CD8-positive, alpha-beta memory T cell (primary cell): ENCODE measurements at places on chromosomes 12 and 14.

GRCh38 chr14:102939820-102940561 lies 17.5 kb downstream of the AMN start:
- DNase-seq: no peak

- no peak for DNase-seq
These were observed 30.4 kb downstream of the DENND5B start for GRCh38 chr12:31560516-31560915.

DNA sequence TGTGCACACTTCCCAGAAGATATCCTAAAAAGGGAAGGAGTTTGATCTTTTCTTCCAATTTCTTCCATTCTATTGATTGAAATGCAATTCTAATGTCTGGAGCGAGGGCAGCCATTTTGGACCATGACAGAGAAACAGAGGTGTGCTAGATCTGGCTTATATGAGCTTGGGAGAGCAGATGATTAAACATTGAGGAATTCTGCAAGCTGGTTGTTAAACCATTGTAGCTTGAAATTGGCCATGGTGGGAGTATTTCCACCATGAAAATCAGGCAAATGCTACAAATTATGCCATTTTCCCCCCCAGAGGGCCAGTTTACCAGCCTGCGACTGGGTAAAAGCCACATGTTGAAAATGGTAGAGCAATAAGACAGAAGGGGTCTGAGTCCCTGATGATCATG lies 155.0 kb downstream of the PAWR start:
- no peak for DNase-seq

- DNase-seq: no peak
These were observed 123.3 kb downstream of the PAPOLA start for GRCh38 chr14:96625426-96625985.

DNA sequence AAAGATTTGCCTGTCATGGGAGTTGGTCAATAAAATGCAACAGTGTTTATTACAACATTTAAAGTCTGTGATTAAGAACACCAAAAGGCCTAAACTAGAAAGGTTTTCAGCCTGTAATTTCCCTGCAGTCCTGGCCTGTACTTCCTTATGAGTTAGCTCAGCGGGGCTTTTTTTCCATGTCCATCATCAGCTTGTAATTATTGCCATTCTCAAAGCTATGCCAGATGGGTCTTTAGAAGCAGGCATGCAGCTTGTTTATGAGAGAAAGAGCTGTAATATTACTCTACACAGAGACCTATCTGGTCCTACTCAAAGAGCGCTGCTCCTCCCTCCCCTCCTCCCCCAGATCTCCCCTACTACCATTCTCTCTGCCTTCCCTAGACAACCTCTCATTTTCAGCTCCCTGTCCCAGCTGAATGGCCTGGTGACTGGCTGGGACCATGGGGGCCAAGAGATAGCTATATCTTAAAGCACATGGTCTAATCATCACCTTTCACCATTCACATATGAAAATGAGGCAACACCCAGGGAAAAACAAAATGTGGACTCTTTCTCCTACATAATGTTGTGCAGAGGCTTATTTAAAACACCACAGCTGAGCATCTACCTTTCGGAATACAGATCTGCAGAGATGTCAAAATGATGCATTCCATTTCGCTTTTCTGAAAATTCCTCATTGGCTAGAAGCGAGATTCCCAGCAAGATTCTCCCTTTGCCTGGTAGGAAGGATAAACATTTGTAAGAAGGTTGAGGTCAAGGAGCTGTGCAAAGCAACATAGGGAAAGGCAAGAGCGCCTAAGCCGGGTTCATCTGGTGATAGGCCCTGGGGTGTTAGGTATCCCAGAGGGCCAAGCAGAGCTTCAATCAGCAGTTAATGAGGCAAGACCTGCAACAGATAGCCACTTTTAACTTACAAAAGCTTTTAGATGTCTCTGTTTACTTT lies 209.7 kb upstream of the CDKN3 start:
- DNase-seq: no peak

DNA sequence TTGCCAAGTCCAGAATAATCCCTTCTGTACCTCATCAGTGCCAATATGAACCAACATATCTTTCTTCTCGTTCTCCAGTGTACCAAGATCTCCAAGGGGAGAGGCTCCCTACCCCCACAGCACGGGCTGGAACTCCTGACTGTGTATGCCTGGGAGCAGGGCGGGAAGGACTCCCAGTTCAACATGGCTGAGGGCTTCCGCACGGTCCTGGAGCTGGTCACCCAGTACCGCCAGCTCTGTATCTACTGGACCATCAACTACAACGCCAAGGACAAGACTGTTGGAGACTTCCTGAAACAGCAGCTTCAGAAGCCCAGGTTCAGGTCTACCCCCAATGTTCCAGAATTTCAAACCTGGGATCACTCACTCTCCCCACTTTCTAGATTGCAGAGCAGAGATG lies 10.5 kb upstream of the OAS2 start:
- DNase-seq: no peak

GRCh38 chr14:55580470-55581341 lies 699 bp downstream of the KTN1 start:
- peak; percentile 62 for DNase-seq

GRCh38 chr14:105411017-105411941 lies 8.3 kb upstream of the MTA1 start:
- no peak for DNase-seq

- no peak for DNase-seq
These were observed 192.9 kb downstream of the PRKD1 start for GRCh38 chr14:29734732-29735131.

DNA sequence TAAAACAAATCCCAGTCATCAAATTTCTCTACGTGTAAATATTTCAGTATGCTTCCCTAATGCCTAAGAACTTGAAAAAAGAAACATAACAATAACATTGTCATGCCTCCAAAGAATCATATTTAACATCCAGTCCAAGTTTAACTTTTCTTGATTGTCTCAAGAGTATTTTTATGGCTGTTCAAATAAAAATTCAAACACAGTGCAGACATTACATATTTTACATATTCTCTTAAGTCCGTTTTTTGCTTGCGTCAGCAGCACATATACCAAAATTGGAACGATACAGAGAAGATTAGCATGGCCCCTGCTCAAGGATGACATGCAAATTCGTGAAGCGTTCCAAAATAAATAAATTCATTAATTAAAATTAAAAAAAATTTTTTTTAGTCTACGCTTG lies 23.3 kb upstream of the EEA1 start:
- no peak for DNase-seq

DNA sequence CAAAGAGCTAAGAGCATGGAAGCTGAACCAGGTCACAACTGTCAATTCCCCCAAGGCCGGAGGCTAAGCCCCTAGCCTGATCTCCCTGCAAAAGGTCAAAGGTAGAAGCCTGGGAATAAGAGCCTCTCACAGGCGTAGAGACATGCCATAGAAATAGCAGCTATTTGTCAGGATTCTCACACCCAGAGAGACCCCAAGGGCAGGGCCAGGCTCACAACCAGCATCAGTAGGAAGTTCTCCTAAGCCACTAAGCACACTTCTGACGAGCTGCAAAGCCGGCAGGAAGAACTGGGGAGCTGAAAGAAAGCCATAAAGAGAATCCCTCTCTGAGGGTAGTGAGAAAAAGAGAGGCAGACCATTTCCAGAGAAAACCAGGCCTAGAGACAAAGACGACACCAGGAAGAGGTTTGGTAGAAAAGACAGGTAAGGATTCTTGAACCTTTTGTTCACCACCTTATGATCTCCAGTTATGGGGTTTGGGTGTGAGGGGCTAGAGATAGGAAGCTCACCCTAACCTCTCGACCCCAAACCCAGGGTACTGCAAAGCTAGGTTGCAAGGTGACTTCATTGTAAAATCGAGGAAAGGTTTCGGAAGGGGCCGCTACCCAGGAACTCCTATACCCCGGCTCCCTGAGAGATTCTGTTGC lies 1.0 kb downstream of the SMARCC2 start:
- no peak for DNase-seq

DNA sequence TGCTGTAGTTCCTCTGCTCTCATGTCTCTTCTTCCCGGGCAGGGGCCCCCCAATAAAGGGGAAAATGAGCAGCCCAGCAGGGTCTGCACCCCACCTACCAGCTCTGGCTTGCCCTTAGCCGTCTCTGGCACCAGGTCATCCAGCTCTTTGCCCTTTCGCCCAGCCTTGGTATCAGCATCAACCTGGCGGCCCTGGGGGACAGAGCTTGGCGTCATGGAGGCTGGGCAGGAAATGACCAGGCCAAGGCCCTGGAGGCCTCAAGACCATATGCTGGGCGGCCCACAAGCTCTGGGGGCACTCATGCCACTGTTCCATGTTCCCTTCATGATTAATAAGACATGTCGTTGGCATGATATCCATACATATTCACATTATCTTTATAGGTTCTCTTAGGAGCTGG lies 14.7 kb downstream of the MYL6 start:
- no peak for DNase-seq

DNA sequence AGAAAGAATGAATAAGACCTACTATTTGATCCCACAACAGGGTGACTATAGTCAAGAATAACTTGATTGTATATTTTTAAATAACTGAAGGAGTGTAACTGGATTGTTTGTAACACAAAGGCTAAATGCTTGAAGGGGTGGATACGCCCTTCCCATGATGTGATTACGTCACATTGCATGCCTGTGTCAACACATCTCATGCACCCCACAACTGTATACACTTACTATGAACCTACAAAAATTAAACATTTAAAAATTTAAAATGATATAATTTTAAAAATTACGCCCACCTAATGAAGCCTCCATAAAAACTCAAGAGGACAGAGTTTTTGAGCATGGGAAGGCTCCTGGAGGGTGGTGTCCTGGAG lies 94.5 kb downstream of the SCARB1 start:
- no peak for DNase-seq

GRCh38 chr12:127041985-127042625 lies 1224.9 kb upstream of the TMEM132C start:
- no peak for DNase-seq

DNA sequence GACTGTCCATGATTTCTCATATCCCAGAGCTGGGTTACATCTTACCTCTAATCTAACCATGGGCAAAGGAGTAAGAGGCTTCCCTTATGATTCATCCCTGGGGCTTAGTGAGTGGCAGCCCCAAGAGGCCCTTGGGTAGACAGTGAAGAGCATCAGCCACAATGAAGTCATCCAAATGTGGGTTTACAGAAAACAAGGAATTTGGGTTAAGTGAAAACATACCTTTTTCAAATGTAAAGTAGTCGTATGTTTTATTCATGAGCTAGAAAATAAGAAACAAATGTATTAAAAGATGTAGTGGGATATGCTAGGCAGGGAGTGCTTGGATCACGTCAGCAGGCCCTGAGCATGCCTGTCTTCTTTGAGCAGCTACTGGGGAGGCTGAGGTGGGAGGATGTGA lies 54.0 kb upstream of the ELK3 start:
- no peak for DNase-seq

GRCh38 chr12:107326237-107326636 lies 232.9 kb upstream of the CRY1 start:
- DNase-seq: no peak

GRCh38 chr14:38592764-38593442 lies 337.0 kb upstream of the CLEC14A start:
- DNase-seq: no peak

GRCh38 chr12:70722584-70723343 lies 85.5 kb upstream of the PTPRB start:
- no peak for DNase-seq

DNA sequence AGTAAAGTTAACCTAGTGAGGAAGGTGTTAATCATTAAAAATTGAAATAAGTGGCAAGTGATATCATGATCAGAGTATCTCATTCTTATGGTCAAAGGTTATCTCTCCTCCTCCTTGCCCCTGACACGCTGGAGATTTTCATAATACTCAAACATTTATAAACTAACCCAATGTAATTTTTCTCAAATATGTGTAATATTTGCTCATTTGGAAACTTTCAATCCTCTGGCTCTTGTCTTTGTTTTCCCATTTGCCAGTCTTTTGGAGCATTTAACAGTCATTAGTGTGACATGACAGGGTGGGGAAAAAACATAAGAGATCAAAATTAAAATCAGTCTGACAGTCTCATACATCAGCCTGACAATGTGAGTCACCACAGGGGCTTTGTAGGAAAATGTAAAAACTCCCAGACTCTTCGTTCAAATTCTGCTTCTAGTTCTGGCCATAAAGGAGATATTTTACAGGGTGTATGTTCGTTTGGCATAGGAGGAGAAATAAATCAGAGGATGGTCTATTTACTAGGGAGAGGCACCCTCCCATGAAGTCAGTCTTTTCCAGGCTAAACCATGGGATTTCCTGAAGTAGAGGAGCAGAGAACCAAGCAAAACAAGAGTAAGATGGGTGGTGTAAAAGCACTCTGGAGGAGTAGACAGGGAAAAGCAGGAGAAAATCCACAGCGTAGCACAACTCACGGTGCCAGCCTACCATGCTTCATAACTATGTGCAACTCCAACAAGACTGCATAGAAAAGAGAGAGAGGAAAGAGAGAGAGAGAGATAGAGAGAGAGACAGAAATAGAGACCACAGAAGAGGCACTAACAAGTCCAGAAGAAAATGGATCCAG lies 369.2 kb upstream of the PDE3A start:
- DNase-seq: no peak

DNA sequence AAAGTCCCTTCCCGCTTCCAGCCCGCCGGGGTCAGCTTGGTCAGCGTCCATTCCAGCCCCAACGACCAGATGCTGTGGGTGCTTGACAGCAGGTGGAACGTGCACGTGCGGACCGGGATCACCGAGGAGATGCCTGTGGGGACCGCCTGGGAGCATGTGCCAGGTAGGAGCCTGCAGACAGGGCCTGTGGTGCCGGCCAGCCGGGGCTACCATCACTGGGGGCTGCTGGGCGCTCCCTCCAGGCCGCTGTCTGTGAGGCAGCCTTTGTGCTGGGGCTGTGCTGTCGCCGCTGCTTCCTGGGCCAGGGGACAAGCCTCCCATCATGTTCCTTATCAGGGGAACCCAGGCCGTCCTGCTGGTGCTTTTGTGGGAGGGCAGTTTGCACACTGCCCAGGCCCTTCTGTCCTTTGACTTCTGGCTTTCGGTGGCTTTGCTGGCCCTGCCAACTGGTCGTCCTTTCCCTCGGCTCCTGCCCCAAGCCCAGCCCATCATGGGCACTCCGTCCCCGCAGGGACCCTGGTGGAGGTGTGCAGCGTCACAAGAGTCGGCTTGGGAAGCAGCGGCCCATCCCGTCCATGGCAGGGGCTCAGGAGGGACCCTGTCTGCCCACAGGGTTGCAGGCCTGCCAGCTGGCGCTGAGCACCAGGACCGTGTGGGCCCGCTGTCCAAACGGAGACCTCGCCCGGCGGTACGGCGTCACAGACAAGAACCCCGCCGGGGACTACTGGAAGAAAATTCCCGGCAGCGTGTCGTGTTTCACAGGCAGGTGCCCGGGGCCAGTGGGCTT lies 12.4 kb downstream of the ANKRD9 start:
- DNase-seq: no peak

DNA sequence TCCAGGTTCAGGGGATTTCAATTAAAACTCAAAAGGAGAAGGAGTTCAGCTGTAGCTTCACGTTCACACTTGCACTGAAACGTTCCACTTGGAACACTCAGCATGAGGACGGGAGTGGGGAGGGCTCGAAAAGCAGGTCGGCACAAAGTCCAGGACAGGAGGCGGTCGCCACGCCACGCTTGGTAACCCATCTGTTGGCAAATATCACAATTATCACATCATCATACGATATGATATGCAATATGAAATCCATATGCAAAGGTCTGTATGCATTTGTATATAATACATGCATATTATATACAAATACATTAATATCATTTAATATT lies 17.2 kb downstream of the ADGRD1 start:
- no peak for DNase-seq
